ENCODE measurements at places on chromosomes 2 and 18.

DNA sequence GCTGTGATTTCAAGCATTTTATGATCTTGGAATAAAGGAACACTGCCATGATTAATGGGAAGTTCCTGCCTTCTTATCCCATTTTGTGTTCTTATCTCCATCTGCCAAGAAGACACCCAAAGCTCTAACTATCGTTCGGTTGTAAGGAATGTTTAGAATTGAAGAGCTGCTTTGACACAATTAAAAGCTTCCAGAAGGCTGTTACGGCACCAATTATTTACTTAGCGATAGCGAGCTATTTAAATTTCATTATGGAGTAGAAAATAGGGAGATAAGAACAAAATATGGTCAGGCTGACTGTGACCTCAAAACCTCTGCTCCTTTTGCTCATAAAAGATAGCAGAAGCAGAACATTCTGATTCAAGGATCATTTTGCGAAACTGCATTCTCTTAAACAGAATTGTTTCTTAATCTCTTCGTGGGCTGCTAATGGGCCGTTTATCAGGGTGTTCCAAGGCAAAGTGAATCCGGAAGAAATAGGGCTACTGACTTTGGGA is 101.6 kb downstream of the SLC4A3 start:
- no peak for DNase-seq

- no peak for DNase-seq
Observed at GRCh38 chr2:237725661-237726060, 72.9 kb upstream of the RBM44 start.

DNA sequence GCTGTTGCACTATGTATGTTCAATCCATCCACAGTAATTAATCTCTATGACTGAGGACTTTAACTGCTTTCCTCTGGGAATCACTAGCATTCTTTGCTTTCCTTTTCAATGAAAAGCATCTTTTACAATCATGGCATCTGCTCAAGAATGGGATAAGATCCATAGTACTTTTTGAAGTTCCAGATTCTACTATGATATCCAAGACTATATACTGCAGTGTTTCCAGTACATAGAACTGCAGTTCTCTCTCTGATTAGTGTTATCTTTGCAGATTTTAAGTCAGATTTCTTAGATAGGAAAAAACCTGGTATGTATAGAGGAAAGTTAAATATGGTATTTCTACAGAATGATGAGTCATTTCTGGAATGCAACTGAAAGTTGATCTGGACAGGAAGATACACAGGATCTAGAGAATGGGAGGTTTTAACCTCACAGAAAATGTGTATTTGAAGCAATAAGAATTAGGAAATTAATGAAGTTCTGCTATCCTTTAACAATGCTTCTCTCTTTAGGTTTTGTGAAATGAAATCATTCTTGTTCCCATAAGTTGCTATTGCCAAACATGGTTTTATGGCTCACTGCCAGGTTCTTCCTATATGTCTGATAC is 670.7 kb downstream of the ERBB4 start:
- no peak for DNase-seq

GRCh38 chr2:26352892-26353291 is 6.3 kb upstream of the ADGRF3 start:
- DNase-seq: no peak

GRCh38 chr18:12625241-12625640 is 32.7 kb downstream of the SPIRE1 start:
- DNase-seq: no peak

DNA sequence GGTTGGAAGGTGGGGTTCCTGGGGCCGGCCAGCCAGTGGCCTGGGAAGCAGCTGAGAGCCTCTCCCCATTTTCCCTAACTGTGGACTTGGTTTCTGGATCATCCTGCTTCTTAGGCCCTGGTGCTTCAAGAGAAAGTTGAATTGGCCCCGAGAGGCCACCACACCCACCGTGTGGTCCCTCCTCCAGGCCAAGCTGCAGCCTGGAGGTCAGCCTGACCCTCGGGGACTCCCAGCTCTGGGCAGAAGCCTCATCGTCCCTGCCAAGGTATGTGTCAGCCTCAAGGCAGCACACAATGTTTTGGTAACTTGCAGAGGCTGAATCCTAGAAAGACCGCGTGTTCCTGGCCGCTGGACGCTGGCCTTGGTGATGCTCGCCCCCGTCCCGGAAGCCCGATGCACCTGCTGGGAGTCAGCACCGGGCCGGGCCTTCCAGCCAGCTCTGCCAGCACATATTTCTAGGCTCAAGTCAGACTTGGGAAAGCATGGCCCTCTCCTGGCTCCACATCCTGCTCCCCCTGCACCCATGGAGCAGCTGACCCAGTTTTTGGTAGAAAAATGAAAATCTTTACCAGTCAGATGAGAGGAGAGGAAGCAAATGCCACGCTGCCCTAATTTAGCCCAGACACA is 72.6 kb downstream of the ACTR2 start:
- no peak for DNase-seq

DNA sequence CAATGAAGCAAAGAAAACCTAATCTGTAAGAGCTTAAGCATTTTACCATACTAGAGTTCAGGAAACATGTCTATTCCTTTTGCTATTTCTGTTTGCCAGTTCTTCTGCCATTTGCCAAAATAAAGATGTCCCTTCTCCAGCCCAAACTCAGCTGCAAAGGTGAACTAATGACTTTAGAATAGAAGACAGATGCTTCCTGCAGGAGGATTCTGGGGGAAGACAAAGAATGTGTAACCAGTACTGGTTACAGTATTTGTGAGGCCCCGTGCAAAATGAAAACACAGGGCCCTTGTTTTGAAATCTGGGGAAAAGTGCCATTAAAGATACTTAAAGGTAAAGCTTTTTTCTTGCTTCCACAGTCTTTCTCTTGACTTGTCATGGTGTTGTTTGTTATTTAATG is 34.3 kb upstream of the MTX2 start:
- no peak for DNase-seq

DNA sequence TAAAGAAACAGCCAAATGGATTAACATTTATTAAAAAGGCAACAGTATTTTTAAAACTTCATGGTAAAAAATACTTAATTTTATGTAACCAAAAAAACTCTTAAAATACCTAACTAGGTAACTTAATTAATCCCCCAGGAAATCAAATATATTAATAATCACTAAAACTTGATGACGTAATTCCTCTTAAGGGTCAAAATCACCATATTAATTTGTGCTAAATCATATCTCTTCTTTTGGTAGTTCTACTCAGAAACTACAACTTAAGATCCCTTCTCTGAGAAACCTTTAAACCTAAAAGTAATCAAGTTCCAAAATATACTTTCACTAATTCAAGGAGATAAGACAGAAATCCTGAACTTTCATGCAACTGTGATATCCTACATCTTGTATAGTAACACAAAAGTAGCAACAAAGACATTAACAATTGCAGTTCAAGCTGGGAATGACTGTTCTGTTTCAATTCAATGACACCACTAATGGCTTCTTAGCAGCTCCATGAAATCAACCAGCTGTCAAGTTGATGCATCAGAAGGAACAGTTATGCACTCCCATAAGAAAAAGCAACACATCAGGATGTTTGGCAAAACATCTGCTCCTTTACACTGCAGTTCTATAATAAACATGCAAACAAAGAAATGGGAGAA is 4.0 kb downstream of the BAZ2B start:
- no peak for DNase-seq

GRCh38 chr18:11055721-11056120 is 93.6 kb downstream of the PIEZO2 start:
- no peak for DNase-seq

- no peak for DNase-seq
Observed at GRCh38 chr2:158656492-158657229, 138.5 kb upstream of the DAPL1 start.

GRCh38 chr2:74576863-74577229 is 22.3 kb downstream of the DOK1 start:
- no peak for DNase-seq

- no peak for DNase-seq
Observed at GRCh38 chr2:118576109-118576855, 271.2 kb downstream of the EN1 start.

DNA sequence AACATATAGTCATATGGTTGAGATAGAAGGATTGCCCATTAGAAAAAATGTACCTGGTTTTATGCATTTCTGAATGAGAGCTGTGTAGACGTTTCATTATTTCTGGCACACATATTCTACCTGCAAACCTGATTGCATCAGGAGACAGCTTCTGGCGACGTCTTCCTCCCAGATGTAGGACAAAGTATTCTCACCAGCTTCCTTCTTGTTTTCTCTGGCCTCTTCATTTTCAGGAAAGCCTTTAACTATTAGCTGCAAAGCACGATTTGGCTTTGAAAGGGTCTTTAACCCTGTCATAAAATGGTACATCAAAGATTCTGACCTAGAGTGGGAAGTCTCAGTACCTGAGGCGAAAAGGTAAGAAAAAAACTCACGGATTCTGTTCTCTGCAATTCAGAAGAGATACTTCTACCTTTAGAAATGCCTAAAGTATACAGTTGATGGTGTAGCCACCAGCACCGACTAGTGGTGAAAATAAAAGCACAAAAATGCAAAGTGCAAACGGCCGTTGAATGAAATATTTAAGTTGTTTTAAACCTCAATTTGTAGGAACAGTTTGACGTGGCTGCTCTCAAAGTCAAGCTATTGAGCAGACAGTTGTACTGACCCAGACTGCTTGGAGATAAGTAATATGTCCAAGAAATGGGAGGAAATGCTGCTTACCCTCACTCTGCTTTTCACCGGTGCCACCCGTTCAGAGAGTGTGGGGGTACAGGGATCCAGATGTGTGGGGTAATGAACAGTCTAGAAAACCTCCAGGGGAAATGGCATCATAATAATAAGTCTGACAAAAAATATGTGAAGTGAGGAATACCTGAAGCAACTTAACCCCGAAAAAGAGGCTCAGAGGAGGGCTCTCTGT is 20.2 kb downstream of the IL18RAP start:
- peak; percentile 0 for DNase-seq

- DNase-seq: no peak
Observed at GRCh38 chr2:165924946-165925345, 28.6 kb downstream of the TTC21B start.

- DNase-seq: no peak
Observed at GRCh38 chr18:76565238-76566173, 70.5 kb upstream of the ZNF516 start.
